ENCODE measurements at places on chromosomes 1 and 21. TPM values are rescaled to one million over a fixed set of nuclear protein-coding genes. Genes with fewer than 3 reads are reported as not detected.
A peak's percentile ranks its signal among the peaks of the same experiment; 100 is the strongest.

Gene ERG
- not detected for total RNA-seq

Gene C1orf87
- not detected for total RNA-seq

Gene KCNK1
- 73.9 TPM for total RNA-seq

Gene SCCPDH
- total RNA-seq, result 27.5 TPM

Gene FGR
- 0.09 TPM for total RNA-seq

Gene SLC44A3
- total RNA-seq, result 5.5 TPM

Gene MIXL1
- 86.3 TPM for total RNA-seq

GRCh38 chr1:100799954-100800612, 80.5 kb downstream of the VCAM1 start:
- no peak for DNase-seq

DNA sequence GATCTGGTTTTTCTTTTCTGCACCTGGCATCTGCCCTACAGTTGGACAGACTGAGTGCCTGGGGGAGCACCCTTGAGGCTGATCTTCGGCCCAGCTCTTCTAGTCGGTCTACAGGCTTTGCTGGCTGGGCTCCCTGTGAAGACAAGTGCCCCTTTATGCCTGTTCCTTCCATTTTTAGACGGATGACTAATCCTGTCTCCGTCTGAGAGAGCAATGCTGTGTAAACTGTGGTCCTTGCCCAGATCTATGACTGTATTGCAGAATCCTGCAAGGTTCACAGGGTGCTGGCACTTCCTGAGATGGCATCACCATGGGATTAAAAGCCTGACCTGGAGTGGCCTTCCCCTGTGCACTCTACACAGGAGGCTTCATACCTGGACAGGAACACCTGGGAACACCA, 47.6 kb upstream of the SAMD13 start:
- DNase-seq, result no peak

GRCh38 chr1:5680600-5680999, 311.6 kb downstream of the NPHP4 start:
- DNase-seq, result no peak

DNA sequence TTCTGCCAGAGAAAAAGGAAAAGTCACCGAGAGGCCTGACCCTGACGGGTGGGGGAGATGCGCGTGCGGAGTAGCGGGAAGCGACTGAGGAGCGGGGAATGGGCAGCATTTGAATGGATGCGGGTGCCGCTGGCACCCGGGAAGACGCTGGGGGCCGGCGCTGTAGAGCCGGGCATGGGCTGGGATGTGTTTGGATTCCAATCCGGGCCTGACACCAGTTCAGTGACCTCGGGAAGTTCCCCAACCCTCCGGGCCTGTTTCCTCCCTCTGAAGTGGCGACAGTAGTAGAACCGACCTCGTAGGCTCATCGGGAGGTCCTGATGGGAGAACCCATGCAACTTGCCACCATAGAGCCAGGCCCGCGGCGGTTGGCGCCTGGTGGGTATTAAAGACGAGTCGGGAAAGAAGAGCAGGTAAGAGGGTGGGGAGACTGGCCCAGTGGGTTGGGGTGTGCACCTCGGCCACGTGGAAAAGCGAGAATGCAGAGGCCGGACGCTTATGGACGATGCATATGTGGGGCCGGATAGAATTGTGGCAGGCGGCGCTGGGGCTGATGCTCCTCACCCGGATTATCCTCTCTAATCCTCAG, 642 bp upstream of the SLC16A1 start:
- DNase-seq, result peak; percentile 90

GRCh38 chr1:30525631-30525970, 197.8 kb downstream of the MATN1 start:
- DNase-seq, result peak; percentile 35

DNA sequence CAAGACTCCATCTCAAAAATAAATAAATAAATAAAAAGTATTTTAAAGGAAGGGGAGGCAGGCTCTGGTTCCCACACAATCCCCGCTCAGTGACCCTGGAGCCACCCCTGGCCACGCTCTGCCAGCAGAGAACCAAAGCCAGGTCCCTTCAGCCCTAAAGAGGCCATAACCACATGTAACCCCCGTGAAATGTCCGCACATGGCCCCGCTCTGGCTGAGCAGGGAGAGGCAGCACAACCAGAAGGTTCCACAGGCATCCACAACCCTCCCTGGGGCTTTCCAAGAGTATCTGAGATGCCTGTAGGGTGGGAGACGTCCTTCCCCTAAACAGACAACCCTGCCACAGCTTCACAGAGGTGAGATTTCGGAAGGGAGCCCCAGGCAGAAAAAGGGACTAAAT, 1.4 kb upstream of the ARF1 start:
- DNase-seq, result peak; percentile 64

DNA sequence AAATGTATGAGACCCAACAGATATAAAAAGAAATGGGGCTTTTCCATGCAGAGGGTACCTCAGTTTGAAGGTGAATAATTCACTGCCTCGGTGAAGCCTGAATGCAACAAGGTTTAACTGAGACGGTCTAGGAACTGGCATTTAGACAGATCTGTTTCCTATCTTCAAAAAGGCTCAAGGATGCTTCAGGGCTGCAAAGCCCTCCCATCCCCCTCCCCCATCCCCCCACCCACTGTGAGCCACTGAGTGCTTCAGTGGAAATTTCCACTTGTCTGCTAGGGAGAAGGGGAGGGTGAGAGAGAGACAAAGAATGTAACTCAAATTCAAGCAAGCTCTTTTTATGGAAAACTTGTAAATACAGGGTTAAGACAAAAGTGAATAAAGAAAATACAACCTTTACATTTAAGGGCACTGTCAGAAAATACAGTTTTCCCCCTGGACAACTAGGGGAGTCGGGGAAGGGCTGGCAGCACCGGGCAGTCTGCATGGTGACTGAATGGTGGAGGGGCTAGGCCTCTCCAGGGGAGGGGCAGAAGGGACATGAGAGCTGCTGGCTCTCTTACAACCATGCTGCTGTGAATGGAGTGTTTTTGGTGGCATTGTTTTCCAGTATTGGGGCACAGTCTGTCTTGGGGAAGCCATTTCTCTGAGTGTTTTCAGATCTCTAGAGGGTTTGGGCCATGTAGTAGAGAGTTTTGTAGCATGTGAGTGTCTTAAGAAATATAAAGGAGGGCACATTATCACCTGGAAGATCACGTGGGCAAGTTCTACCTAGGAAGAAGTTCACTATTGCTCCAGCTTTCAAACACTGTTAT, 56.7 kb downstream of the MRPS6 start:
- DNase-seq, result peak; percentile 81

DNA sequence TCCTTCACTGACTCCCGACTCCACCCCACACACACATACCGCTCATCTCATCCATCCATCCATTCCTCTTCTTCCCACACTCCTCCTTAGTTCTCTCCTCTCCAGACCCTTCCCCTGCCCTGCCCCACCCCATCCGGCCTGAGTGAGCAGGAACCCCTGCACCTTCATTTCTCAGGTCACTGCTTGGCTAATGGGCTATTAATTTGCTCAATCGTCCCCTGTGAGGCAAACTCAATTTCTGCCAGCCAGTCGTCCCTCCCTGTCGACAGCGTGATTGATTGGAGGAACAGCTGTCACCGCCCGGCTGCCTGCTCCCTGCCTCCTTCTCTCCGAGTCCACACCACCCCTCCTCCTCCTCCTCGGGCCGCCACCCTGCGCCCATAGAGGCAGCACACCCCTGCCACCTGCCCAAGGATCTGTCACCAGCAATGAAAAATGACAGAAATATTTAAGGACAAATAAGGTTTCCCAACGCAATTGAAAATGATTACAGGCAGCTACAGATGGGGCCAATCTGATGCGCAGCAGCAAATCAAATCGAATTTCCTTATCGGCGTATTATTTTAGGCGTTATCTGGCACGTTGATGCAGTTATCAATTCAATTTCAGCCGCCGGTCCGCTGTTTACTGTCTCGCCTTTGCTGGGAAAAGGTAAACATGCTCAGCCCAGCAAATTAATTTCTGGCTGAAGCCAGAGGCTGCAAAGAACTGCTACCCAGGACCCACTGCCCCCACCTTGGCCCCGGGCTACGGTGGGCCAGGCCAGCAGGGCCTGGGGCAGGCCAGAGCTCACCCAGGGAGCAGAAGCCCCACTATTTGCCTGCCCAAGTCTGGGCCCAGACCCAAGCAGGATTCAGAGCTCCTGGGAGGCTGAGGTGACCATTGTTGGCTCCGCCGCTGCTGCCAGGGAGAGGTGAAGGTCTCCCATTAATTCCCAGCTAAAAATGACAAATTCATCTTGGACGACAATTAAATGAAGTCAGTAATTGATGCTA, 71.3 kb downstream of the TMEM53 start:
- no peak for DNase-seq

GRCh38 chr1:27301052-27301422, 20.9 kb upstream of the TMEM222 start:
- DNase-seq, result no peak

DNA sequence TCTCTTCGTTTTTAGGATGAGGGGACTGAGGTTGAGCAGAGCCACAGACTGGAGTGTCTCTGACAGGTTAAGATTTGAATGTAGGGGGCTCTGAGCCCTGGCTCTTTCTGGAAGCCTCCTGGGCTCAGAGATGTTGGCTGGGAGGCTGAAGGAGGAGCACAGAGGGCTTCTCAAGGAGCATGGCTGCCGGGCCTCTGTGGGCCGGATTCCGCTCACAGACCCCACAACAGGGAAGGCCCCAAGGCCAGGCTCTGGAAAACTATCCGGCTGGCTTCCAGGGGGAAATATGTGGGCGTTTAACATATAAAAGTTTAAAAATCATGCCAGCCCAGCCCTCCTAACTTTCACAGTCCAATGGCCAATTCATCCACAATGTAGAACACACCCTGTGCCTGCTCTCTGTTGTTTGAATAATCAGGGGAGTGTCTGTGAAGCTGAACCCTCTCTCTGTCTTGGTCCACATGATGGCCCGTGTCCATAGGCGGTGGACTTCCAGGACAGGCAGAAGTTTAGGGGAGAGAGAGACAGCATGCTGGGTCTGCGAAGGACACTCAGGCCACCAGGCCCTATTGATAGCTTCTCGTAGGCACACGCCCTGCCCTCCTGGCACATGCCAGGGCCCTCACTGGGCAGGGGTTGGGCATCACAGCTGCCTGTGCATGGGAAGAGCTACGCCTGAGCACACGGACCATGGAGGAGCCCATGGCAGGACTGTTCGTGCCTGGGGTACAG, 10.8 kb downstream of the OBSCN start:
- no peak for DNase-seq

DNA sequence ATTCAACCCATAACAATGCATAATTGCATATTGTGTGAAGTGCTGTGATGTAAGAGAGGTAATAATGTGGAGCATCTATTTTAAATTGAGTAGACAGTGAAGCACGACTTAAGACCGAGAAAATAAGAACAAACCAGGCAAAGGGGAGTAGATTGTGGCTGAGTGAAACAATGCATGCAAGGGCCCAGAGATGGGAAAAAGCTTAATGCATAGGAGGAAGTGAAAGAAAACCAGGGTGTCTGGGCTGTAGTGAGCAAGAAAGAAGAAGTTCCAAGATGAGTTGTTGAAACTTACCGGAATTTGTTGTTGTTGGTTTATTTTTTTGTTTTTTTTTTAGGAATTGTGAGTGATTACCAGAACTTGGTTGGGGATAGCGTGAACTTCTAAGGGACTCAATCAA, 104.7 kb downstream of the SNX7 start:
- DNase-seq, result no peak

DNA sequence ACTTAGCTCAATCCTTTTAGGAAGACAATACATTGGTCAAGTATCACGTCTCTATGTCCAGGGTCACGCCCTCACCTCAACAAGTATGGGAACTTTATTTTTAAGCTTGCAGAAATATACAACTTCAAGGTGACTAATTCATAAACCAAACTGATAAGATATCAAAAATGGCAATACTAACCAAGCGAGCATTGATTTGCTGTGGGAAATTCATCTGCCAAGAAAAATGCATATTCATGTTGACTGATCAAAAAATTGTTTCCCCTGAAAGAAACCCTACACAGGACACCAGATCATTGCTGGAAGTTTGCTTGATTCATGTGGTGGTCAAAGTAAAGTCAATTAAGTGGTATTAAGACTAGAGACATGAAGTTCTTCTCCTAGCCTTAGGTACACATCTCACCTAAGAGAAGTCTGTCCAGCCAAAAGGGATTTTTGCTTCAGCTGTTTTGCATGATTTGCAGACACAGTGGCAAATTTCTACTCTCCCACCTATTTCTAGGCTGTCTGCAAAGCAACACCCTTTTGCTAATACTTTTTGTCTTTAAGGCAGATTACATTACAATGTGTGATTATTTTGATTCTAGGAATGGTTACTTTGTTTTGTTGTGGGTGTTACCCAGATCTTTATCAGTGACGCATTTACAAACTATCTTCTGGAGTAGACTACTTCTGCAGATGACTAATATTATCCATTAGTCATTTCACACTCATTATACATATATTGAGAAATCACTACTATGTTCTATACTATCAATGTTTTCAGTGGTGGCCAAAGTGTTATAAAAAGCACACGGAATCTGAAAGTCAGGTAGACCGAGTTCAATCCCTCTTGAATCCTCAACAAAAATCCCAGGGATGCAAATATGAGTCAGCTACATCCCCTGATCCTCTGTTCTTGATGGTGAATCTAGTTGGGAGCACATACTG, 12.4 kb downstream of the SAMSN1 start:
- DNase-seq, result no peak

DNA sequence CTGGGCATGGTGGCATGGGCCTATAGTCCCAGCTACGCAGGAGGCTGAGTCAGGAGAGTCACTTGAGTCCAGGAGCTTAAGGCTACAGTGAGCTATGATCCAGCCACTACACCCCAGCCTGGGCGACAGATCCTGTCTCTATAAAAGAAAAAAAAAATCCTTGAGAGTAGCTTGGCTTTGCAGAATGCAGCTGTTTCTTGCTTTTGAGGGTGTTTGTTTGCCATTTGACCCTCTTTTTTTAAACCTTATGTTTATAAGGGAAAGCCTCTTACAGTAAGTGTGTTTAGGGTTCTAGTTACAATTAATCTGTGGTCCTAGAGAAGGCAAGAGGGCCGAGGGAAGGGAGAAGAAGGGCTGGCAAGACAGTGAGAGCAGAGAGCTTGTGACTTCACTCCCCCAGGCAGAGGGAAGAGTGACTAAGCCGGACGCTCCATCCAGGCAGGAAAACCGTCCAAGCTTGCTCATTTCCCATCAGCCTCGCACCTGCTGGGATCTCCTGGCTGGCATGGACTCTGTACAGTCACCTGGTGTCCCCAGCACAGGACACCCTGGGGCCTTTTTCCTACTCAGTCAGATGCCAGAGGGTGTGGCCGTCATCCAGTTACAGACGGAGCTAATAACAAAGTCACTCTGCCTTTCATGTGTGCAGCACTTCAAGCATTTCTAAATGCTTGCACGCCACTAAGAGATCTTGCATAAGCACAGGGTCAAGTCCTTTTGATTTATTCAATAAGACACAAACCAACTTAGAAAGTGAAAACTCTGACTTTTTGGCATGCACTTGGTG, 55.5 kb upstream of the PSEN2 start:
- no peak for DNase-seq

DNA sequence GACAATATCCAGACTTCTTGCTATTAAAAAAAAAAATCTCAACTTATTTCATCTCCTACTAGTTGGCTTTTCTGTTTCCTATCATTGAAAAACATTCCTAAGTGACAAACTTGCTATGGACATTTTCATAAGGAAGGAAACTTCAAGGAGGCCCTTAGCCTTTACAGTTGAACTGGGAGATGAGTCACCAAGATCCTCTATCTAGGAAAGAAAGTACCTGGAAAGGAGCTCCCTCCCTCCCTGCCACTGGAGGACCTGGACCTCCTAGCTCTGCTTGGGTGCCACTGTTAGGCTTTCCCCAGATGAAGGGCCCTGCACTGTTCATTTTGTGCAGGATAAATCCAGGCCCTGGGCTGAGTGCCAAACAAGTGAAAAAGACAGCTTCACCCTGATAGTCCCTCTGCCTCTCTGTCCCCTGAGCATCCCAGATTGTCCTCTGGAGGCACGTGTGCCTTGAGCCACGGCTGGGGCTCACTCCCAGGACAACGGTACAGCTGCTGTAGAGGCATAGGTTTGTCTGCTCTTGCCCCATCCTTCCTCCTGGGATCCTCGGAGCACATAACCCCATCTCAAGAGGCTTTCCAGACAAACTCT, 40.2 kb upstream of the SOX13 start:
- DNase-seq, result no peak

Measured in endodermal cell (in vitro differentiated cells).